ENCODE measurements at places on chromosomes 7 and 10.

- DNase-seq: no peak
Measured at GRCh38 chr7:46715579-46715978, 794.5 kb upstream of the IGFBP3 start.

DNA sequence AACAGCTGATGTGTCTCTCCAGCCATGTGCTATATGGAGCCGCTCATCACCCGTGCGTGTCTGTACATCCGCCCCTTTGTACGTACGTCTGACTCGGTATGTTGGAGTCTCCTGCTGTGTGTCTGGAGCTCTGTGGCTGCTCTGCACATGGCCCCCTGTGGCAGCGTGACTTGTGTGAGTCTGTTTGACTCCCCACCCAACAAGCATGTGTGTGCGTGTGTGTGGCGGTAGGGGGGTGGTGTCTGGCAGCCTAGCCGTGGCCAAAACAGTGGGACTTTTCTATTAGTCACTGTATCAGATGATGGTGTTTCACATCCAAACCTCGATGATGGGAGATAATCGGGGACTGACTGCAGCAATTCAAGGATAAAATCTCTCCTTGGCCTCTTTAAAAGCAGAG lies 94.1 kb downstream of the COL13A1 start:
- DNase-seq: no peak

GRCh38 chr7:149071182-149071635 lies 19.3 kb downstream of the ZNF786 start:
- no peak for DNase-seq

DNA sequence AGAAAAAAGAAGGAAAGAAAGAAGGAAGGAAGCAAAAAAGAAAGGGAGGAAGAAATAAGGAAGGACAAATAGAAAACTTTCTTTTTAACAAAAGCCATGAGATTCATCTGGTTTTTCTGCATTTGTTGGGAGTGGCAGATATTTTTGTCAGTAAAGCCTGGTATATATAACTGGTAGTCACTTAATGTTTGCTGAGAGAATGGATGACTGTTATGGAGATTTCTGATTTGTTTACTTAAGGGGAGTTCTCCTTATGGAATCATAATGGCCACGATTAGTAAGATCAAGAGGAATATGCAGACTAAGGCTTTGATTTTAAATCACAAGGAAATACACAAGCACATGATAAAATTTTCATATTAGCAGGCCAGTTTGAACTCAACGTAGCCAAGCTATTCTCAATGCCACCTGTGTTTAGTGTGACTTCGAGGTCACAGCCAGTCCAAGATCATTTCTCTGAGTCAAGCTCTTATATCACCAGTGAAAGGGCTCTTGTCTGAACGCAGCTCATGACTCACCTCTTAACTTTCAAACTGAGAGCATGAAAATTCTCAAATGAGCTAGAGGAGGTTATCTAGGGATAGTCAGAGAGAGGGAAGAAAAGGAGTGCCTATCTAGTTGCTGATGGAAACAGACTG lies 445.1 kb upstream of the ZMIZ1 start:
- no peak for DNase-seq

- DNase-seq: no peak
Measured at GRCh38 chr10:99341860-99342490, 12.8 kb downstream of the CNNM1 start.

DNA sequence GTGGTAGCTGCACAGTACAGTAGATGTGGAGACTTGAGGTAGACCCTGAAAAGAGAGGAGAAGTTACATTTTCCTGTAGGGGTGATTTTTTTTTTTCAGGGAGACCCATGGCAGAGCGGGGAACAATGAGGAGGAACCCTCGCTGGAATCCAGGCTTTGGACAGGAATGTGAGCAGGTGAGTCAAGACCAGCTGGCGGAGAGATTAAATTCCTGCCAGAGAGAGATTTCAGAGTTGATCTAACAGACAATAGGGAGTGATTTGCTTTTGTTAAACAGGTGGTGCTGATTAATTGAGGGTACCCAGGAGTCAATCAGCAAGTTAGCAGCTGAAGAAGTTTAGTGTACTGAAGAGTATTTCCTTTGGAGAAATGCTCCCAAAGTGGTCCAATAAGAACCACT lies 41.6 kb upstream of the MINDY3 start:
- DNase-seq: no peak
